ENCODE measurements at places on chromosomes 12 and 14. TPM values are rescaled to one million over a fixed set of nuclear protein-coding genes. Genes with fewer than 3 reads are reported as not detected.

GRCh38 chr12:30989754-30990153, 63.2 kb downstream of the TSPAN11 start:
- DNase-seq: no peak

DNA sequence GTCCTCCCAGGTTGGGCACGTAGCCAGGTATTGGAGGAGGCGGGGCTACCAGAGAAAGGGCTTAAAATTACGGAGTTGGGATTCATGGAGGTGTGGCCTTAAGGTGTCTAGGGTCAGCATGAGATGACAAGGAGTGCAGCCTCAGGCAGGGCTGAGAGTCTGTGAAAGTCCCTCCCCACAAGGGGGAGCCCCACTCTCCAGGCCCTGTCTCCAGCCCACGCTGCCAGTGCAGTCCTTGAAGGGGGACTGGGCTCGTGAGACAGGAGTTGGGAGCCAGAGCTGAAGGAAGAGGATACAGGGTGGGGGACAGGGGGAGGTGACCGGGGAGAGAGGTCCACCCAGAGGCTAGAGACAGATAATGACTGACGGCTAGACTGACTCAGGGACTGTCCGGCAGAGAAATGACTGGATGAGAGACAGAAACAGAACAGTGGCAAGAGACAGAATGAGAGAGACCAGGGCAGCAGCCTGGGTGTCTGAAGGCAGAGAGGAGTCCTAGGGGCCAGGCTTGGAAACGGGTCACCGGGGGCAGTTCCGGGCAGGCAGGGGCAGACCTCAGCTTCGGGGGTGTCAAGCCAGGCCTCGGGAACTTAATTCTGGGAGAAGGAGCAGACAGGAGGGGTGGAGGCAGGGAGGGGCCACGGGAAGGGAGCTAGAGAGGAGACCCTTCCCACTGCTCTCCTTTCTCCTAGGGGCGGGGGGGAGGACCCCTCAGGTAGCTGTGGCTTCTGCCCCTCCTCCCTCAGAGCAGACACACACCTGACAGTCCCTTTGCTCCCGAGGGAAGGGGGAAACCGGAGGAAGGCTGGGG, 970 bp downstream of the CDH24 start:
- no peak for DNase-seq

DNA sequence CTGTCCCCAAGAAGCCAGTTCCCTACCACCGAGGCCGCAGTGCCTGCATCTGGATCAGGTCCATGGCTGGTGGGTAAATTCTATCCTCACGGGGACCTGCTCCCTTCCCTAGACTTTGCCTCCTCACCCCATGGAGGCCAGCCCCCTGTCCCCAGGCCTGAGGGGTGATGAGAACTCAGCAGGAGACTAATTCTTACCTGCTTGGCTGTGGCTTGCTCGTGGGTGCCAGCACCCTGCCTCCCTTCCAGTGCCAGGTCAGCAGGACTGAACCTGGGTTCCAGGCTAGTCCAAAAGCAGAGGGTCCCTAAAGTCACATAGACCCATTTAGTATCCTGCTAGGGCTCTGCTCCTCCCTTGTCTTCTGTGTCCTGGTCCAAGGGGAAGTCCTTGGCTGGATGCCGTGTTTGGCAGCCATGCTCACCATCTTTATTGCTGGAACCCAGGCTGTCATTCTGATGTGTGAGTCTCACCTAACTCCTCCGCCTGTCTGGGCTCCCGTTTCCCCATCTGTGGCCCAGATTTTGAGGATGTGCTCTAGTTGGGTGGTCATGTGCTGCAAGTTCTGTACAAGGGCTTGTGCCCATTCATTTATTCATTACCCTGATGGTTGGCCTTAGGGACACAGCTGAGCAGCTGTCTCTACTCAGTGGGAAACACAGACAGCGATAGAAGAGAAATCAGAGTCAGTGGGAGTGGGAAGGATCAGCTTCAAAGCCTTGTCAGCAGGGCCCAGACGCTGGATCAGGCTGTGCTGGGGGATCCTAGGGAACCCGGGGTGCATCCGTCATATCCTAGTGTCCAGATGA, 949 bp downstream of the PLBD2 start:
- DNase-seq: no peak

DNA sequence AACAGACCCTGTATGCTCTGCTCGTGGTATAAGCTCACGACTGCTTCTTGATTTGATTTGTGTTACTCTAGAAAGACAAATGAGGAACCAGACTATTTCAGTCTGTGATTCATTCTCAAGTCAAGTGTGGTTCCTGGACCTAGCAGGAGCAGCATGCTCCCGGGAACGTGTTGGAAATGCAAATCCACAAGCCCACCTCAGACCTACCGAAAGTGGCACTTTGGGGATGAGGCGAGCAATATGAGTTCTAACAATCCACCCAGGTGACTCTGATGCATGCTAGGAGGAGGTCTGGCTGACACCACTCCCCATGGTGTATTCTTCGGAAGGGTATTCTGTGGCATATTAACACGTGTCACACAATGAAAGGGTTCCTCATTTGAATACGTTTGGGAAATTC, 59.5 kb upstream of the TMX1 start:
- no peak for DNase-seq

DNA sequence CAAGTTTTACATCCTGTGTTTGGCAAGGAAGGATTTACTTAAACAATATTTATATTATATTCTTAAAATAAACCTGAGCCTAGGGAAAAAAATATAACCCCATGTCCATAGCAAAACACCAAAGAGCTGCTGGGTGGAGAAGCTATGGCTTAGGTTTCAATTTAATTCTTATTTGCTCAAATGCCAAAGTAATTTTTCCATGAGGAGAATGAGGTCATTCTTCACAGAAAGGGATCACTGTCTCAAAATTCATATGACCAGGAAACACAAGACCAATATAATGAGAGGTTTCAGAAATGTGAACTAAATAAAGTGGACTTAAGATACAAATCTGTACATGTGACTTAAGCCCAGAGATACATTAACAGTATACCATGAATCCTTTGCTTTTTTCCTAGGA, 195.0 kb downstream of the PHLDA1 start:
- DNase-seq: no peak

GRCh38 chr12:83801972-83802371, 1110.6 kb downstream of the SLC6A15 start:
- no peak for DNase-seq

- DNase-seq: no peak
Measured at GRCh38 chr12:105899589-105899988, 239.2 kb downstream of the NUAK1 start.

Gene DGLUCY
- 79.2 TPM for polyA plus RNA-seq

- DNase-seq: peak; percentile 8
Measured at GRCh38 chr14:56659964-56660551, 80.5 kb downstream of the TMEM260 start.

- DNase-seq: no peak
Measured at GRCh38 chr12:65156366-65156841, 13.0 kb upstream of the LEMD3 start.

DNA sequence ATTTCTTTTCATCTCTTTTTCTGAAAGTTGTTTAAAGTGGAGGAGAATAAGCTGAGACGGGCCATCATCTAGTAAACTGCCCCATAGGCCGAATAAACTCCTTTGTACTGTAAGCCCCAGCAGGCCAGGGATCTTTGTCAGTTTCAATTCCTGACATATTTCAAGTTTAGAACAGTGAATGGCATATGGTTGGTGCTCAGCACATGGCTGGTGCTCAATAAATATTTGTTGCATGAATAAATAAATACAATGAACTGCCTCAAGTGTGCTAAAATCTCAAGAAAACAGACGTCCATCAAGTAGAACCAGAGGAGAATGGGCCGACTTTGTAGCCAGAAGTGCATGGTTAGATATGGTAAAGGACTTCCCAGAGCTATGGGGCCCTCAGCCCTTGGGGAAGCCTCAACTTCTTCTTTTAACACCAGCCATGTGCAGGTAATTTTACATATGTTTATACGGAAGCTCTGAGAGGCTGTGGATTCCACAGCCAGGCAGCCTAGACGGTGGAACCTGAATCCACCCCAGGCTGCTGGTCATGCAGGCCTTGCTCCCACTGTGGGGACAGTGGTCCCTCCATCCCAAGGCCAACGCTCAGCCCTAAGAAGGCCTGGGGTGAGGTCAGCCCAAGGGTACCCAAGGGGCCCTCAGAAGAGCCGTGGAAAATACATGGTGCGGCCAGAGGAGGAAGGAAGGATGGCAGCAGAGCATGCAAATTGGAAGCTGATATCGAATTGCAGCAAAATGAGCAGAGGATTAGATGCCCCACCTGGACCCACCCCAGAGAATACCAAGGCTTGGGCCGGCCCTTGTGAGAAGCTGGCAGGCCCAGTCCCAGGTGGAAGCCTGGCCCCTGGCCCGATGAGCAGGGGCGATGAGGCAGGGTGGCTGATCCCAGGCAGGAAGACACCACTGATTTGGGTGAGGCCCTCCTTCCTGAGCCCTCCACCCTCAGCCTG, 8.7 kb upstream of the AQP2 start:
- DNase-seq: no peak

- peak; percentile 81 for DNase-seq
Measured at GRCh38 chr12:2834581-2835491, at the start of gene NRIP2. TSS of gene NRIP2 (minus strand) at chr12:2835035. CDS start at chr12:2834983, 52 bp downstream.

- DNase-seq: no peak
Measured at GRCh38 chr14:92552066-92552465, 38.5 kb downstream of the RIN3 start.

GRCh38 chr12:17134315-17134714, 528.4 kb upstream of the LMO3 start:
- DNase-seq: no peak

Gene RAD9B
- polyA plus RNA-seq: 1.2 TPM

Gene IL31
- 0.33 TPM for polyA plus RNA-seq

DNA sequence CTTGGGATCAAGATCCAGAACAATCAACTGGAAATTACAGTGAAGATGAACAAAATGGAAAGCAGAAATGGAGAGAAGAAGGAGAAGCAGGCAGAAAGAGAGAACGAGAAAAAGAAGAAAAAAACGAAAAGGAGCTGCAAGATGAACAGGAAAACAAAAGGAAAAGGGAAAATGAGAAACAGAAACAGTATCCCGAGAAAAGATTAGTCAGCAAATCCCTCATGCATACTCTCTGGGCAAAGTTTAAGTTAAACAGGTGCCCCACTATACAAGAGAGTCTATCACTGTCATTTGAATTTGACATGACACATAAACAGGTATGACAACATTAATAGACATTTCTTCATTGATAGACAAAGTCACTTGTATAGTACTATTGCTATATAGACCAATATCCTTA, 5.0 kb downstream of the NANOGNB start:
- DNase-seq: no peak

Gene TC2N
- polyA plus RNA-seq: 34.9 TPM

- no peak for DNase-seq
Measured at GRCh38 chr12:45243963-45244362, 28.1 kb downstream of the ANO6 start.
